CD4-positive, alpha-beta T cell treated with Interleukin-2 at 100 ng/mL for 4 hours (primary cell): ENCODE measurements at places on chromosomes 6 and 20.

- no peak for DNase-seq
Measured at GRCh38 chr6:157233156-157233555, 90.2 kb downstream of the TMEM242 start.

DNA sequence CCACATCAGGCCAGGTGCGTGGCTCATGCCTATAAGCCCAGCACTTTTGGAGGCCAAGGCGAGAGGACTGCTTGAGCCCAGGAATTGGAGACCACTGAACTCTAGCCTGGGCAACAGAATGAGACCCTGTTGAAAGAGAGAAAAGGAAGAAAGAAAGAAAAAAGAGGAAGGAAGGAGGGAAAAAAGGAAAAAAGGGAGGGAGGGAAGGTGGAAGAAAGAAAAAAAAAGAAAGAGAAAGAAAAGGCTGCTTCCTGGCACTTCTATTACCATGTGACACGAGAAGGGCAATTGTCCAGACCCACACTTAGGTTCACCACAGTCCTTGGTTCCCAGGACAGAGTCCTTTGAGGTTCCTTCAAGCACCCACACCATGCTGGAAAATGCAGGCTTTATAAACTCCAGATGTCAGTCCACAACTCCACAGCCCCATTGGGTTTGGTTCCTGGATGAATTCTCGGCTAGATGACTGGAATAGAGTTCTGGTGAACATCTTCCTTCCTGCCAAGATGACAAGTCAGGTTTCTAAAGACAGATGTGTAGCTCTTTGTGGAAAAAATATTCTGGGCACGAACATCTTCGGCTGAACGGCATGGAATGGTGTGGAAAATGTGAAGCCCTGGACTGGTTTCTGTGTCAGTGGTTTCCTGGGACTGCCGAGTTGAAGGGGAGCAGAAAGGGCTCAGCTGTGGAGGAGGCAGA is 32.5 kb downstream of the NT5E start:
- no peak for DNase-seq

GRCh38 chr6:5466281-5467136 is 205.2 kb downstream of the FARS2 start:
- no peak for DNase-seq

- DNase-seq = no peak
Measured at GRCh38 chr20:1377341-1377871, 15.4 kb downstream of the FKBP1A start.

- no peak for DNase-seq
Measured at GRCh38 chr20:12827816-12828385, 180.9 kb upstream of the SPTLC3 start.

DNA sequence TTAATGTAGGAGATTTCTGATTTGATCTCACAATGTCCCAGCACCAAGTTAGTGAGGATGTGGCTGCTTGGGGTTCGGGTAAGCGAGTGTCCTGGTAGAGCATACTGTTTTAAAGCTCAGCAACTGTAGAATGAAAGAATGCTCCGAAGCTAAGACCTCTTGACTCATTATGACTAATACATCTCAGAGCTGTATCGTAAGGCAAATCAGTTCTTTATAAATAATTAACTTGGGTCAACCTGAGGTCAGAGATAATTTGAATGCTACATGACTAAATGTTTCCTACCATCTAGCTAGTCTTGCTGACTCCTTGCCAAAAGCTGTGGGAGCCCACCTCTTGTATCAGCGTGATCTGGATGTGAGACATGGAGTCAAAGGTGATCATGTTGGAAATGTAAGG is 128.8 kb upstream of the PDE7B start:
- no peak for DNase-seq

DNA sequence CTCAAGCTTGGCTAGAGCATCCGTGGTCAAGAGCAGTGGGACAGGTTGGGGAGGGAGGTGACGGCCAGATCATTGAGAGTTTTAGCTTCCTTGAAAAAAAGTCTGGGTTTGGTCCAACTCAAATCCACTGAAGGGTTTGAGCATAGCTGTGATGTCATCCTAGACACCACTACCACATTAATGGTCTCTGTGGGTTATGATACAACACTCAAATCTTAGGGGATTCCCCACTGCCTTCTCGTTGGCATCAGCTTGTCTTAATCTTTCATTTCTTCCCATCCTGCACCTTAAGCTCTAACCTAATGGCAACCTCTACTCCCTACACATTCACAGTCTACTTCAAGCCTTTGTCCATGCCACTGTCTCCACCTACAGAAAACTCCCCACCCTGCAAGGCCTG is 77.3 kb downstream of the BMP6 start:
- no peak for DNase-seq

- no peak for DNase-seq
Measured at GRCh38 chr20:47533518-47534062, 31.9 kb downstream of the NCOA3 start.

- DNase-seq = no peak
Measured at GRCh38 chr20:39468703-39469102, 506.6 kb downstream of the DHX35 start.

GRCh38 chr6:52994031-52994838 is 849 bp downstream of the GSTA4 start:
- no peak for DNase-seq

- no peak for DNase-seq
Measured at GRCh38 chr6:166907871-166908806, 48.2 kb downstream of the RNASET2 start.

- DNase-seq = no peak
Measured at GRCh38 chr20:3614466-3614865, 48.7 kb downstream of the GFRA4 start.

DNA sequence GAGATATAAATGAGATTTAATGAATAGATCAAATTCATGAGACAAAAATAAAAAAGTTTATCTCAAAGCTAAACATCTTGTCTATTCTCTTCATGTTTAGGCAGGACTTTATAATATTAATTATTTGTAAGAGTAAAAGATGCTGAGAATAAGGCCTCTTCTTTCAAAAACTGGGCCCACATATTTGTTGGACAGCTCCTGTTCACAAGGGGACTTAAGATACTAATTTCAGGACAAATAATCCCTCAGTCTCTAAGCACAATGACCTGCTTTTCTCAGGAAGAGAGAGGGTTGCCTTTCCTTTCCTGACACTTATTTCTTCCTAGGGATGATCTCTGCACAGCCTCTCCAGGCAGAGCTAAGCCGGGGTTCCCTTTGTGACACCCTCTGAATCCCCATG is 43.3 kb downstream of the NOX3 start:
- DNase-seq = no peak

DNA sequence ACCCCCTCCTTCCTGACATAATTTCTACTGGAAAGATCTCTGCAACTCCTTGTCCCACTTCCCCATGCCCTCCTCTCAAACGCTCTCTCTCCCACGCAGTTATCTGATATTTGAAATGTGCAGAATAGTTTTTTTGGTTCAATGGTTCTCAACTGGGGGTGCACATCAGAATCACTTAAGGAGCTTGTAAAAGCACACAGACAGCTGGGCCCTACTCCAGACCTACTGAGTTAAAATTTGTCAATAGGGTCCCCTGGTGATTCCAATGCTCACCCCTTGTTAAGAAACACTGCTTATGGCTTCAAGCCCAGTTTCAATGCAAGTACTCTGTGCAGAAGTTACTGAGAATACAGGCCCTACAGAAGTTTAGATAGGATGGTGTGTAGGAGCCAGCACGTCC is 45.2 kb upstream of the KCNK16 start:
- DNase-seq = no peak

DNA sequence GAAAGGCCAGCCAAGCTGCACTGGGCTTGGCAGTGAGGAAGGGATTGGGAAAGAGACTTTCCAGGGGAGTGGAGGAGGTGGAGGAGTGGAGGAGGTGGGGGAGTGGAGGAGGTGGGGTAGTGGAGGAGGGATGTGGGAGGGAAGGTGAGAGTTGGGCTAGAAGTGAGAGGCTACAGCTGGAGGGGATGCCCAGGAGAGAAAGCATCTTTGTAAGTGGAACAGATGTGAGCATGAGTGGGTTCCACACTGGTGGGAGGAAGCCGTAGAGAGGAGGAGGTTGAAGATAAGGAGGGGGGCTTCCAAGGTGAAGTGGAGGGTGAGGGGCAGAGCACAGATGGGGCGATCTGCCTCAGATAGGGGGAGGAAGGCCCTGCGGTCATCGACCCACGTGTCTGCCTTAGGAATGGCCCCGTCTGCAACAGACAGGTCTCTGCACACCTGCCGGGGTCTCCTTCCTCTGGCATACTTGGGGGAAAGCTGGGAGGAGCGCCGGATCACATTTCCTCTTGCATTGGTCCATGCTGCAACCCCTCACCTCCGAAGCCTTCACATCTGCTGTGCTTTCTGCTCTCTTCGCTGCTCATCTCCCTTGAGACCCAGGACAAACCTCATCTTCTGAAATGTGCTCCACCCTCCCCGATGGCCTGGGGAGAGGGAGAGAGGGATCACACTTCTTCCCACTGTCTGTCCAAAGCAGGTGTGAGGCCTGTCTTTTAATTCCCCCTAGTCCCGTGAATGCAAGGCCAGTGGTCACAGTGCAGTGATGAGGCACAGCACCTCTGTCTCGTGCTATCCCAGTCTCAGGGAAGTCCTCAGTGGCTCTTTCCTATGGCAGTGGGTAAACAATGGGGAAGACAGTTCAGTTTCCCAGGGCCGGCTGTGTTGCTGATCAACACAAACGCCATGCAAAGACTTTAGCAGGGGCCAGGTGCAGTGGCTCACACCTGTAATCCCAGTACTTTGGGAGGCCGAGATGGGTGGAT is 48.6 kb upstream of the SNX9 start:
- DNase-seq = no peak

GRCh38 chr6:162056745-162057144 is 670.8 kb downstream of the PRKN start:
- no peak for DNase-seq

DNA sequence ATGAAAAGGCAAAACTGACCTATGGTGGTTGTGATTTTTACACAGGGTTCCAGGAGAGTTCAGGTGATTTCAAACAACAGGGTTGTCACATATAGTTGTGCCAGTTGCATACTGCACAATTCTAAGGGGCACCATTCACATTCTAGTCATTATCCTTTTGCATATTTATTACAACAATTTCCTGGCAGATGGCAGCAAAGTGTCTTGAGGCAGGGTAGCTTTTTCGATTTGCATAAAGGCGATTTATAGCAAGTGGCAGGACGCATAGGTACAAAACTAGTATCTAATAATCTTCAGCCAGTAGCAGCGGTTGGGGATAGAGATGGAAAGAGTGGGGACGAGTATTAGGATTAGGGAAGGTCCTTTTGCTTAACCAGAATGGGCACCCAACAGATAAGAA is 46.5 kb upstream of the TRAF3IP2 start:
- no peak for DNase-seq

DNA sequence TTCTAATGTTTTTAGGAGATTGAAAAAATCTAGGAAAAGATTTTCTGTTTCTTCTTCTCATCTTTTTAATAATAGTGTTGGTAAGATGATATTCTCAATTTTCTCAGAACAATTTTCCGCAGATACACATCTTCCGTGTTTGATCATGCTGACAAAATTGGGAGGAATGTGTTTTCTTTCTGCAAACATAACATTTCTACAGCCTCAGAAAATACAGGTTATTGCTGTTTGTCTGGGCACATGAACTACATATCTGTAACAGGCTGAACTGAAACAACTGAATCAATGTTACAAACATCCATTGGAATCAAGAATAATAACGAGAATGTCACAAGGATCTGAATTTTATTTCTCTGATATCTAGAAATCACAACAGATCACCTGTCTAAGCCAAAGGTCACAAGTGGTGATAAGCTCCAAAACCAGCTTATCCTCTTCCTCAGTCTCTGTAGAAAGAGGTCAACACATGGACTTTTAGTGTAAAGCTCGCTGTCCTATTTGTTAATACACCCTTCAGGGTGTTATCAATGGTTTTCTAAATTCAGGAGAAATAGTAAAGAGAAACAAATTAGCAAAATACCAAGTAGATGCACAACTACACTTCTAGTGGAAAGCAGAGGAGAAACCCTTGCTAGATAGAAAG is 197.3 kb upstream of the MARCKS start:
- DNase-seq = no peak

DNA sequence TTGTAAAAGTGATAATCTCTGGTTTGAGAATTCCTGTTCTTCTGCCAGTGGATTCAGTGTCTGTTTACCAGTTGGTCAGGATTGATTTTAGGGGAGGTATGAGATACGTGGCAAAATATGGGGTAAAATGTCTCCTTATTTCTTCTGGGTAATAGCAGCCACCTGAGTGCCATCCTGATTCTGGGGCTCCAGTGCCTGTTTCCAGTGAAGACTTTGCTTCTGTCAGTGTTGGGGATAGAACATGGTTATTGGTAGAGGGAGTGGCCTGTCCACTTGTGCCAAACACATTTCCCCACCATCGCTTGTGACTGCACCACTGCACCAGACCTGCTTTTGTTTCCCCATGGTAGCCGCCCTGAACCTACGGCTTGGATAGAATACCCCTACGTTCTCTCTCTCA is 15.7 kb downstream of the PANK2 start:
- DNase-seq = no peak

DNA sequence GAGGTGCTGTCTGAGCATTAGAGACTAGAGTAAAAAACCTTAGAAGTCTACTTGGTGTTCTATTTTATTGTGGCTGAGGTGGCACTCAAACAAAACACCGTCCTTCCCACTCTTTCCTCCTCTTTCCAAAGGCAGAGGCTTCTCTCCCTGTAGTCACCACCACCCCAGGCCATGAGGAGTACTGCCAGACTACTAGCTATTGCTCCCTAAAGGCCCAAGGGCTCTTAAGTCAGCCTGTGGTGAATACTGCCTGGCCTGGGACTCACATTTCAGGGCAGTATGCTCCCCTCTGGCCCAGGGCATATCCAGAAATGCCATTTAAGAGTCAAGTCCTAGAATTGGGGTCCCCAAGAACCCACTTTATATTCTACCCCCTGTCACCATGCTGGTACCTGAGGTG is 309.7 kb upstream of the IMPG1 start:
- DNase-seq = no peak

- DNase-seq = no peak
Measured at GRCh38 chr6:139698526-139699176, 324.2 kb upstream of the CITED2 start.

- DNase-seq = no peak
Measured at GRCh38 chr6:24356310-24356973, 1.4 kb downstream of the DCDC2 start.

- DNase-seq = peak; percentile 3
Measured at GRCh38 chr20:8527998-8528723, 396.1 kb downstream of the PLCB1 start.

GRCh38 chr6:31441365-31442267 is 38.2 kb downstream of the MICA start:
- DNase-seq = peak; percentile 83

GRCh38 chr6:92635553-92636153 is 783.7 kb downstream of the EPHA7 start:
- DNase-seq = no peak

DNA sequence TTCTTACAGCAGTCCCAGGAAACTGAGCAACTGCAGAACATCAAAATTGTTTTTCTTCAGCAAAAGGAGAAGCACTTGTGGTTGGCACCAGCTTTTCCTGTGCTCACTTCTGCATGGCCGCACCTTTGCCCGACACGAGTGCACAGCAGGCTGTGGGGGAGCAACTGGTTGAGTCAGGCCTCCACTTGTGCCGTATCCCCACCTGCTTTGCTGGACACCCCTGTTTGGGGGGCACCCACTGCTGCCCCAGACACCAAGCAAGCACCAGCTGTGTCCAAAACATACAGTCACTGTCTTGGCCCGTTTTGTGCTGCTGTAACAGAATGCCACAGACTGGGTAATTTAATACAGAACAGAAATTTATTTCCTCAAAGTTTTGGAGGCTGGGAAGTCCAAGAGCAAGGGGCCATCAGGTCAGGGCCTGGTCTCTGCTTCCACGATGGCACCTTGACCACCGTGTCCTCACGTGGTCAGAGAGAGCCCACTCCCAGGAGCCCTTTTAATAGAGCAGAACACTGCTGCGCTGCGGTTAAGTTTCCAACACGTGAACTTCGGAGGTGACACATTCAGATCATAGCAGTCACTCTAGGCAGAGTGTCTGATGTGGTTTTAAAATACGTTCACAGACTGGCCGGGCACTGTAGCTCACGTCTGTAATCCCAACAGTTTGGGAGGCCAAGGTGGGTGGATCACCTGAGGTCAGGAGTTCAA is 8.7 kb upstream of the GMEB2 start:
- peak; percentile 86 for DNase-seq
